A172 (cell line): ENCODE measurements at places on chromosomes 2 and 18.
A peak's percentile ranks its signal among the peaks of the same experiment; 100 is the strongest.

- no peak for DNase-seq
These were observed 23.4 kb downstream of the MYO1B start for GRCh38 chr2:191268596-191268995.

GRCh38 chr2:159265171-159265576, 21.3 kb downstream of the WDSUB1 start:
- peak; percentile 55 for DNase-seq

DNA sequence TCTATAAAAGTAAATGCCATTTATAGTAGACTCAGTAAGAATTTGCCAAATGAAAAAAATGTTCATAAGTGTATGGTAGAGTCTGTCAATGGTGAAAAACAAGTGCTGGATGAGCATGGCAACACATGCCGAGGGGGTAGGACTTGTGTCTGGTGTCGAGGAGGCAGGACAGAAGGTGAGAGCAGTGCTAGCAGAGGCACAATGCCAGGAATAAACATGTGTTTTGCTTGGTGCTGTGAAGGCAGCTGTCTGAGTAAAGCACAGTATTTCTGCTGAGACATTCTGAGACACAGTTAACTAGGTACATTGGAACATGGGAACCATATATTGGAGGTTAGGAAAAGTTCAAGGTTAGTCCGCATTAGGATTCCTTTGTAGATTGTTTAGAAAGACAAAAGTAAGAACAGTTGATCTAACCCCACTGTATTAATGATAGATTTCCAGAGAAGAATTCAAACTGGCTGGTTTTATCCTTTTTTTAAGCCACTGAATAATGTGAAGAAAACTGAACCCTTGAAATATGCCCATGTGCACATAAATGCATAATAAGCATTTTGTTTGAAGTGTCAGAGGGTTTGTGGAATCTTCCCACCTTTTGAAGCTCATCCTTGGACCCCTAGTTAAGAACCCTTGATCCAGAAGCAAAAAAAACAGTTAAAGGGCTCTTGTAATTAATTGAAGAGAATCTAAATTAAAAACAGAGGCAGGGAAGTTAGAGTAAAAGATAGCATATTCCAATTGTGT, 7.1 kb downstream of the RBM45 start:
- no peak for DNase-seq

- no peak for DNase-seq
These were observed 324.8 kb upstream of the MEIS1 start for GRCh38 chr2:66110086-66110485.

- DNase-seq, result no peak
These were observed 35.5 kb downstream of the CLASP1 start for GRCh38 chr2:121613774-121614173.

DNA sequence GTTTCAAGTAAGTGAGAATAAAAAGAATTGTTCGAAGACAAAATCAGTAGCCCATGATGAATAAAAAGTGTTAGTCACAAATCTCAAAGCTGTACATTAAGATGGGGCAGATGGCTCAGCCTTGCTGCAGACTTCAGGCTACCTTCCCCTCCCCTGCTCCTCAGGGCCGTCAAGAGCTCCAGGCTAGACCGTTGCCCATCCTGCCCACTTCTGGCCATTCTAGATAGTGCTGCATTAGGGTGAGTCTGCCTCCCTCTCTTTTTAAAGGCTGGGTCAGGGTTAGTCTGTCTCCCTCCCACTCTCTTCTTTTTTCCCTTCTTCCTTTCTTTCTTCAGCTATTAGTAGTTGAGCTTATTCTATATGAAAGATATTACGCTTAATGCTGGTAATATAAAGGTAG, 86.0 kb downstream of the MAPRE2 start:
- DNase-seq, result no peak

GRCh38 chr2:141468761-141469160, 662.1 kb downstream of the LRP1B start:
- DNase-seq, result no peak

DNA sequence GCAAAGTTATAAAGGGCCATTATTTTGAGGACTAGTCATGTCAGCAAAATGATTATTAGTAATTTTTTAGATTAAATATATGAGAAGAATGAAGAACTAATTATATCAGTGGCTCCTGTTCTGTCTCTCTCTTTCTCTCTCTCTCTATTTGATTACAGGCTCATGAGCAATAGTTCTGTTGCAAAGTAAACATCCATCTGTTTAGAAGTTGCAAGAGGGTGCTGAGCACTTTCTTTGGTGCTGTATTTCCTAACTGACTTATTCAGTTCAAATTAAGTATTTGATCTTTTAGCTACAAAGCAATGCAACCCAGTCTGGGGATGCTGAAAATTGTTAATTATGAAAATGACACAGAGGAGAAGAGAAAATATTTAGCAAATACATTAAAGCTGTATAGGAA, 408.1 kb upstream of the UBE2E3 start:
- DNase-seq, result no peak

DNA sequence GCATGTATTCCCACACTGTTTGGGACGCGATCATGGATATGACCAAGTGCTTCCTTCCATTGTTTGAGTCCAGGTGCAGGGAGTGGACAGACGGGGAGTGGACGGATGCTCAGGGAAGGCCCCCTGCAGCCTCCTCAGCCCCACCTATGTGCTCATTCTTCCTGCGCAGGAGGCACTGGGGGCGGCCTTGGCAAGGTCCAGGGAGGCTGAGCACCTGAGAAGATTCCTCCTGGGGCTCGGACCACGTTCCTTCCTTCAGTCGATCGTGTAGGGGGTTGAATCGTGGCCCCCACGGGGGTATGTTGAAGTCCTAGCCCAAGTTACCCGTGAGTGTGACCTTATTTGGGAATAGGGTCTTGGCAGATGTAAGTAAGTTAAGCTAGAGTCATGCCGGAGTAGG, 60.4 kb downstream of the ASB1 start:
- no peak for DNase-seq

- no peak for DNase-seq
These were observed 175.2 kb downstream of the NOL4 start for GRCh38 chr18:34049511-34049910.

GRCh38 chr2:54801352-54801751, 77.9 kb downstream of the EML6 start:
- no peak for DNase-seq

- DNase-seq, result peak; percentile 28
These were observed 56.1 kb downstream of the ZC3H8 start for GRCh38 chr2:112198780-112199179.

GRCh38 chr18:57080479-57080878, 66.4 kb upstream of the BOD1L2 start:
- no peak for DNase-seq

GRCh38 chr2:213722565-213722964, 438.3 kb downstream of the SPAG16 start:
- no peak for DNase-seq

GRCh38 chr2:3042601-3043585, 334.7 kb downstream of the EIPR1 start:
- DNase-seq, result no peak

DNA sequence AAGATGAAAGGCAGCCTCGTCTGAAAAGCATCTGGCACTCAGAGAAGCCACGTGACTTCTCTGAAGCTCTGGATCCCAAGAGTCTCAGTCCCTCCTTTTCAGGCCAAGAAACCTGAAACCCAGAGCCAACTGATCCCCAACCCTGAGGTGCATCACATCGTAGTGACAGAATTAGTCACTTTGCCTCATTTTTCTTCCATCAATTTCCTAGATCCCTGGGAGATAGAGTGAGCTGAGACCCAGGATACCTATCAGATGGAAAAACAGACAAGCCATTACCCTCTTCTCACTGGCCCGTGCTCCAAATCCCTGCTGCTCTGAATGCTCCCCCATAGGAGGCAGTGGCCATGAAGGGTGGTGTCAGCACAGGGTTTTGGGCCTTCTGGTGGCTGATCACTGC, 113.1 kb downstream of the ALK start:
- DNase-seq, result no peak

- DNase-seq, result no peak
These were observed 2.3 kb downstream of the HSPD1 start for GRCh38 chr2:197497326-197497725.

- no peak for DNase-seq
These were observed 62.0 kb upstream of the FZD5 start for GRCh38 chr2:207831584-207832248.

- no peak for DNase-seq
These were observed 3.1 kb upstream of the TMEM185B start for GRCh38 chr2:120226316-120226715.

DNA sequence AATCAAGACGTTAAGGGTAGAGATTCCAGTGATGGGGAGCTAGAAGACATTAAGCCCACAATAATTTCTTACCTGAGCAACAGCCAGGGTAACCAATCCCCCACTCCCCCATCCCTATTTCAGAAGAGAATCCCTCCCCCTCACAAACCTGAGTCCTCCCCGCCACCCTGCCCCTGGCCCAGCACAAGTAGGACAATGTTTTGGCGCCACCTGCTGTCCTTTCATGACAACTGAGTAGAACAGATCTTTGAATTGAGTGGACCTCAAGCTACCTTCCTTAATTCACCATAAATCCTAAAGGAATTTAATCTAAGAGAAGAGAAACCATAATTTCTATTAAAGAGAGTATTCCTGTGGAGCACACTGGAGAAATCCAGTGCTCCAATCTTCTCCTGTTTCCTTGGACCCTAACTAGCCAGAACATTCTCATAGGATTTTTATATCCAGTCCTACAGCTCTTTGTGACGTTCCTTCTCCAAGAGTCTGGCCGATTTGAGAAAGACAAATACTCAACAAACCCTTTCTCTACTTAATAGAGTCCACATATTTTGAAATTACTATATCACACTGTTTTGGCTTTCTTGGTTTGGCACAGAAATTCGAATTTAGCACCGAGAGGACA, 41.1 kb downstream of the NHEJ1 start:
- peak; percentile 43 for DNase-seq

- DNase-seq, result no peak
These were observed 23.1 kb downstream of the CEP192 start for GRCh38 chr18:13014232-13014631.

GRCh38 chr2:182432051-182432450, 5.2 kb upstream of the PDE1A start:
- DNase-seq, result no peak

DNA sequence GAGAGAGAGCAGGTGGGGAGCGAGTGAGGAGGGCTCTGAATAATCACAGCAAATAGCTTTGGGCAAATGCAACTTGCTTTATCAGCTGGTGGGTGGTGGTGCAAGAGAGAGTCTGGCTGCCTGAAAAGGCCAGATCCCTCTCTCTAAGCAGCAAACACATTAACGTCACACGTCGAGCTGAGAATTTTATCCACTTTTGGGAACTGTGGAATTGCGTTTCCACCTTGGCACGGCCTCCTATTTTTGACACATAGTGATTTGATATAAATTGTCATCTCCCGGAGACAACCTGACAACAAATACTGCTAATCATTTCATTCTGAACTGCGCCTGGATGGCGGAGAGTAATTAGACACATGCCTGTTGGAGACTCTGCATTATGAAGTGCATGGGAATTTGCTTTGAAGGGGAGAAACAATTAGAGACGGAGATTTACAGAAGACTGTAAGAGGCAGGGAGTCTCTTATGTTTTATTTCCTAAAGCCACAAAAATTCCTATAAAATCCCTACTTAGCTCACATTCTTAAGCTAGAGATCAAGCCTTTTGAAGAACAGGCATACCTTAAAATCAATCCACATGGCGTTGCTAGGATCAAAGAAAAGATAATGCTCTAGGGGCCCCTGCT, 634.1 kb downstream of the TDRD15 start:
- DNase-seq, result no peak

- DNase-seq, result no peak
These were observed 314.9 kb upstream of the NRP2 start for GRCh38 chr2:205367331-205367935.

DNA sequence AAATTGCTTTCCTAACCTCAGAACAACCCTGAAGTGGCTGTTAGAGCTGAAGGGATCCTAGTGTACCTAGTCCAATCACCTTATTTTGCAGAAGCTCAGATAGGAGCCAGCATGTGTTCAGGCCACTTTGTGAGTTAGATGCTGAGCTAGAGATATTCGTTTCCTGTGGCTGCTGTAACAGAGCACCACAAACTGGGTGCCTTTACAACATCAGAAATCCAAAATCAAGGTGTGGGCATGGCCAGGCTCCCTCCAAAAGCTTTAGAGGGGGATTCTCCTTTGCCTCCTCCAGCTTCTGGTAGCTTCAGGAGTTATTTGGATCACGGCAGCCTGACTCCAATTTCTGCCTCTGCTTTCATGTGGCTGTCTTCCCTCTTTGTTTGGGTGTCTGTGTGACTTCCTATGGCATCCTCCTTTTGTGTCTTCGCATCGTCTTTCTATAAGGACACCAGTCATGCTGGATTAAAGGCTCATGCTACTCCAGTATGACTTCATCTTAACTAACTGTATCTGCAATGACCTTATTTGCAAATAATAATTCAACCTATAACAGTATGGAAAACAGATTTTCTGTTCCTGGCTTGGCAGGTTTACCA, 86.3 kb upstream of the TGFA start:
- no peak for DNase-seq

DNA sequence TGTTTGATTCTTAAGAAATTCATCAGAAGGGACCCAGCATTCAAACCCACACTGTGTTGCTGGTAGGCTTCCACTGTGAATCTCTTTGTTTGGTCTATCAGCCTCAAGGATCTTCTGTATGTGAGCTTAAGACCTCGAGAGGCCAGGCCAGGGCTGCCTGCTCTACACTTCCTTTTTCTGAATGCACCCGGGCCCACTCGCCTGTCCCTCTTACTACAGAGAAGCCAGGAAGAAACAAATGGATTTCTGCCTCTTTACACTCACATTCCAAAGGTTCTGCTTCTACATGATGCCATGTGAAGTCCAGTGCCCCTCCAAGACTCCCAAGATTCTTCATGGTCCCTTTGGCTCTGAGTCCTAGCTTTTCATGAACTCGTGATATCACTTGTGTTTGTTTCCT, 25.4 kb upstream of the MRPL19 start:
- no peak for DNase-seq

DNA sequence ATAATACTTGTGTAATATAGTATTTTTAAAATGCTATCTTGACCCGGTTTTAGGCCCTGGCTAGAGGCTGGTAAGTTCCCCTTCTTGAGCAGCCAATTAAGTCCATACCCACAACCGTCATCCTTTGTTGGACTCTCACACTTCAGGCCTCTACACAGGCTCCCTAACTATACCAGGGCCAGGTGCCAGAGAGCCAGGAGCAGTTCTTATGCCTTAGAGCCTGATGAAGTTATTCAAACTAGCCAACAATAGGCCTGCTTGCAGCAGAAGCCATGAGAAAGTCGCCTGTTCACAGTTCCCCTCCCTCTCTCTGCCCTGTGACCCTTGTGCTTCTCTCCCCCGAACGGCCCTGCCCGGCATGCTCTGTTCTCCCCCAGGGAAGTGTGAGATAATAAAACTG, 454.2 kb upstream of the KLHL29 start:
- DNase-seq, result no peak

- peak; percentile 62 for DNase-seq
These were observed 458.8 kb downstream of the PIK3C3 start for GRCh38 chr18:42413870-42414269.

DNA sequence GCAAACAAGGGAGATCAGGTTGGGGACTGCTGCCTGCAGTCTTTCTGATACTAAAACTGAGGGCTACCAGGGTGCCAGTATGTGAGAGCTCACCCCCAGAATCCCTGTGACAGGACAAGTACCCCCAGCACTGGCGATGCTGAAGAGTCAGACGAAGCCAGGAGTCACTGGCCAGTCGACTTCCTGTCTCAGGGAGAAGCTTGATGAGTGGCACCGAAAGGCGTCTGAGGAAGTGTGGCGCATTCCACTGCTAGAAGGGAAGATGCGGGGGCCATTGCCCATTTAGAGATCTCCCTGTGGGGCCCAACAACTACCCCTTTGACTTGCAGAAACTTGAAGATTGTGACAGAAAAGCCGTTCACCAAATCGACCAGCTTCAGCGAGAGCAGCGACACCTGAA, 22.0 kb downstream of the MXD1 start:
- DNase-seq, result peak; percentile 49

GRCh38 chr18:62763101-62763521, 47.8 kb downstream of the PHLPP1 start:
- no peak for DNase-seq
